ENCODE measurements at places on chromosomes 5 and 9.

- no peak for DNase-seq
These were observed 307.3 kb upstream of the MPDZ start for GRCh38 chr9:13586587-13587374.

DNA sequence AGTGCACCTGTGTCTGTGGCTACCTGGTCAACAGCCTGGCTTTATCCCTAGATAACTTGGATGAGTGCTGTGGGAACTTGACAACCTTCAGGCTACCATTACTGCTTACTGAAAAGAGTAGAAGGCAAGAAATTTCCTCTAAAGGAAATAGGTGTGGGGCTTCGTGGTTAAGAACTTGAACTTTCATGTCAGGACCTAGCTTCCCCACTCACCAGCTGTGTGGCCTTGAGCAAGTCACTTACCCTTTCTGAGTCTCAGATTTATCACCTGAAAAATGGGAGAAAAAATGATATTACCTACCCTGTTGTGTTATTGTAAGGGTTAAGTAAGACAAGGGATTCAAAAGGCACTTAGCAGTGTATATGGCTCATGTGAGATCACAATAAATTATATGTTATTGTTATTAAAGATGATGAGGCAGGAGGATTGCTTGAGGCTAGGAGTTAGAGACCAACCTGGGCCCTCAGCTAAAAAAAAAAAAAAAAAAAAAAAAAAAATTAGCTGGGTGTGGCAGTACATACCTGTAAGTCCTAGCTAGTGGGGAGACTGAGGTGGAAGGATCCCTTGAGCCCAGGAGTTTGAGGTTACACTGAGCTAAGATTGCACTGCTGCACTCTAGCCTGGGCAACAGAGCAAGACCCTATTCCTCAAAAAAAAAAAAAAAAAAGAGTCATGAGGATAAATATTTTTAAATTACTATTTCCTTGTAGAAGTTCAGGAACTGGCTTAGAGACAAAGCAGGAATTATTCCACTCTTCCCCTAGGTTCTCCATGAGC lies 97.0 kb upstream of the SPRY4 start:
- DNase-seq, result no peak

- no peak for DNase-seq
These were observed 64.9 kb downstream of the DOCK2 start for GRCh38 chr5:169701910-169702451.

GRCh38 chr9:105278751-105279150 lies 34.3 kb downstream of the SLC44A1 start:
- DNase-seq, result no peak

DNA sequence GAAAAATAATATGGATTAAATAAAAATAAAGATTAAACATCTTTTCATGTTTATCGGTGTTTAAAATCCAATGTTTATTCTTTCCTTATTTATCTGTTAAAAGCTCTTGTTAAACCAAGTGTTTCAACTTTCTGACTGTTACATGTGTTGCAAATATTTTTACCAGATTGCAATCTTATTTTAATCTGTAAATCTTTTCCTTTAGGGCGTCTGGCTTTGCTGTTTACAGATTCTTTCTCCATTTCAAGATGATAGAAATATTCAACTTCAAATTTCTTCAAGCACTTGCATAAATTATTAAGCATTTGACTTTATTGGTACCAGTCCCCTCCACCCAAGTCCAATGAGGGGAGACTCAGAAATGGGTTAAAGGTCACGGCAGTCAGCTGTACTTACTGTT lies 16.9 kb upstream of the ABCA1 start:
- DNase-seq, result no peak

- DNase-seq, result no peak
These were observed 10.1 kb downstream of the LHFPL2 start for GRCh38 chr5:78638423-78638822.

DNA sequence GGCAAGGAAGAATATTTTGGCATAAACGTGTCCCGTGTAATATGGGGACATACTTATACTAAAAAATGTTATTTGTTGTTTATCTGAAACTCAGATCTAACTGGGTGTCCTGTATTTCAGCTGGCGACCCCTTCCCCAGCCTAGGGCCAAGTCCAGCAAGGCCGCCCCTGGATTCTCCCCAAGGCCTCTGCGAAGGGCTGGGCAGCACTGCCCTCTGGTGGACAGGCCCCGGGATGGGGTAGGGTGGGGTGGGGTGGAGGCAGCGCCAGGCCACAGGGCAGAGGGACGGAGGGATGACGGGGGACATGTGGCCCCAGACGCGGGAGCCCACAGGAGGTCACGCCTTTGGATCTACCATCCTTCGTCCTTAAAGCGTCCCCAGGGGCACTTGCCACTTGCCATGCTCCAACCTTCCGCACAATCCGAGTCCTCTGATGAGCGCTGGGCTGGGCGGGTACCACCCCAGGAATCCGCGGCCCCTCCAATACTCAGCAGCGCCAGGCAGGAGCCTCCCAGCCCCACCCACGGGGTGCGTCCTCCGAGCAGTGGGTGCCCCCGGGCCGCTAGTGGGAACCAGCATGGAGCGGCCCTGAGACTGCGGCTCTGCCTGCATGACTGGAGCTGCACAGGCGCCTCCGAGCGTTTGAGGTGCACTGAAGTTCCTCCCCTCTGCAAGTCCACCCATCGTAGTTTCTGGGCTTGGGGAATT lies 7.1 kb upstream of the AGPAT2 start:
- DNase-seq, result no peak

- no peak for DNase-seq
These were observed 97.4 kb downstream of the HINT1 start for GRCh38 chr5:131067636-131068035.

DNA sequence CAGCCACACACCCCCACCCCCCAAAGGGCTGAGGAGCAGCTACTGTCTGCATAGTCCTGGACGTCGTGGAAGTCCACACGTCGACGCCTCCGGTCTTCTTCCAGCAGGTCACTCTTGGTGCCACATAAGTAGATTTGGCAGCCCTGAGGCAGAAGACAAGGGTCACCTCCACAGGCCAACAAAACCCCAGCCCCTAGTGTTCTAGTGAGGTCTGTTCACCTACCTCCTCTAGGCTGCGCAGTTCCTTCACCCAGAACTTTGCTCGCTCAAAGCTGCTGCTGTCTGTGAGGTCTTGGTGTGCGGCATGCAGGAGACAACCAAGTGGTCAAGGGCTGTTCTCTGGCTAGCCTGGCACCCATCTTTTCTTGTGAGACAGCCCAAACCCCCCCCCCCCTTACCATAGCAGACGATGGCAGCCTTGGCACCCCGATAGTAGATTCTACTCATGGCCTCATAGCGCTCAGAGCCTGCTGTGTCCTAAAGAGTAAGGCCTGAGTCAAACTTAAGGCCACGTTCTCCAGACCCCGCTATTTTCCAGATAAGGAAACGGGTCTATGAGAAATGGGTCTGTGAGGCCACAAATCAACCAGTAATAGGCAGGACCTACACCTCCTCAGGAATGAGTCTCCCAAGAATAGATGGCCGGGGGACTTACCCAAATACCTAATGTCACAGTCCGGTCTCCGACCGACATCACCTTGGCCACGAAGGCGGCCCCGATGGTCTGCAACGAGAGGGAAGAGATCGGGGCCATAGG lies 987 bp downstream of the RAB24 start:
- DNase-seq, result no peak

DNA sequence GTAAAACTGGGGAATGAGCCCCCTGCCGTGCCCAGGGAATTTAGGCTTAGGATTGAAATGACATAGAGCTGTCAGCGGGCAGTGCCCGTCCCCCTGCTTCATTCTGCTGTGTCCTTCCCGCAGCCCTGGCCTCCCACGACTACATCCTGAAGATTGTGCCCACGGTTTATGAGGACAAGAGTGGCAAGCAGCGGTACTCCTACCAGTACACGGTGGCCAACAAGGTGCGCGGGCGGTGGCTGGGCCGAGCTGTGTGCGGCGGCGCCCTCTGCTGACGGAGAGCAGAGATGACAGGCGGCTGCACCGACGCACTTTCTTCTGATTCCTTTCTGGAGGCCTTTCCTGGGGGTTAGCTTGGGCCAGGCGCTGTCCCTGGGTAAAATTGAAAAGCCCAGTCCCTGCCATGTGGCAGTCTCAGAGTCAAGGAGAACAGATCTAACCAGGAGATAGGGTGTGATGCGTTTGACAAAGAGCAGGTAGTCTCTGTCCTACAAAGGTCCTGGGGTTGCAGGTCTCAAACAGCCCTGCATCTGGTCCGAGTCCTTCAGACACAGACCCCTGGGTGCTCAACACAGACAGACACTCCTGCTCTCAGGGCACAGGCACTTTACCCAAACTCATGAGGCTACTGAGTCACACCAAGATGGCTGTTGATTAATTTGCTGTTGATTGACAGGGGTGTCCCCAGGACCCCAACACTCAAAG lies 26.8 kb upstream of the RPL26L1 start:
- peak; percentile 68 for DNase-seq

DNA sequence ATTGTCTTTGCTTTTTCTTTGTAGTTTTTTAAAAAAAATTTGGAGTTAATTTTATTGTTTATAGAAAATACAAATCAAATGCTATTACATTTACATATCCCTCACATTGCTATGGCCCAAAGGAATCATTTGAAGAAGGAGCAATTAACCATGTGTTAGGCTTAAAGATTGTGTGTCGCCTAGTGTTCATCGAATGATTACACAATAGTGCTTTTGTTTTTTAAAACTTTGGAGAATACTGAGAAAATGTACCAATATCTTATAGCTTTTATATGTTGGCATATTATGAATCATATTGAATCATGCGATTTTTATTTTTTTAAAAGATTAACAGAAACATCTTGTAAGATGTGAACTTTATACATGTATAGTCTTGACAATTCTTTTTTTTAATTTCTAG lies 21.7 kb downstream of the SLC30A5 start:
- DNase-seq, result no peak

DNA sequence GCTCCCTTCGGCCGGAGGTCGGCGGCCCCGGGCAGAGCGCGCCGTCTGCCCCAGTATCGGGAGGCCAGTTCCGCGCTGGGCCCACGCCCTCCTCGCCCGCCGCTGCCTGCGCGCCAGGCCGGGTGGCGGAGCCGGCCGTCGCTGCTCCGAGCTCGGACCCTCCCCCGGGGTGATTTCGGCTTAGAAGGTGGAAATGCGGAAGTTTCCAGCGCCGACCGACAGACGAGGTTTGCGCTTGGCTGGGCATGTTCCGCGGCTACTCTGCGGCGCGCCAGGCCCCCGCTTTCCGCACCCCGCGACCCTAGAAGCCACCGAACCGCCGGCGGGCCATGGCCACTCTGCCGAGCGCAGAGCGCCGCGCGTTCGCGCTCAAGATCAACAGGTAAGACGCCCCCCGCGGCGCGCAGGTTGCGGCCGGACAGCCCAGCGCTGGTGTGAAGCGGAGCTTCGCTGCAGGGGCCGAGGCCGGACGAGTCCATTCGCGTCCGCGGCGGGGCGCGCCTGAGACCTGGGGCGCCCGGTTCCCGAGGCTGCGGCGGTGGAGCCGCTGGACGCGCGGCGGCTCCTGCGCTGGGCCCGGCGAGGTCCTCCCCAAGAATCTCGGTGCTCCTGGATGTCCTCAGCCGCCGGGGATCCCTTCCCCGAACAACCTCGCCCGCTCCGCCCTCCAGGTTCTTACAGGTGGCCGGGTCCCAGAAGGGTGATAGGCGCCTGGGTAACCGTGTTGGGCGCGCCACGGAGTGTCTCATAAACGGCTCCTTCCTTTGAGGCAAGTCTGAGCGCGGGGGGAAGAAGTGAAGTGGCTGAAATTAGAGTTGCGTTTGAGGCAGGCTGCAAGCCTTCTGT lies at the start of gene DOCK8:
TSS of gene DOCK8 (plus strand) at position 218 of the 846 bp plus-strand sequence. CDS start at position 330, 112 bp downstream.
- peak; percentile 62 for DNase-seq

GRCh38 chr5:156758011-156758791 lies 91.9 kb upstream of the PPP1R2B start:
- DNase-seq, result no peak

- DNase-seq, result no peak
These were observed 742.9 kb downstream of the TLR4 start for GRCh38 chr9:118446943-118447639.

GRCh38 chr5:102807878-102808502 lies 52.9 kb downstream of the PAM start:
- no peak for DNase-seq

GRCh38 chr9:20367855-20368254 lies 254.4 kb downstream of the MLLT3 start:
- no peak for DNase-seq

- no peak for DNase-seq
These were observed 18.0 kb upstream of the SH3RF2 start for GRCh38 chr5:145918397-145918796.

- DNase-seq, result no peak
These were observed 110.1 kb downstream of the MARCHF3 start for GRCh38 chr5:126920291-126920690.

- no peak for DNase-seq
These were observed 480.9 kb upstream of the PAPPA start for GRCh38 chr9:115672477-115673316.

DNA sequence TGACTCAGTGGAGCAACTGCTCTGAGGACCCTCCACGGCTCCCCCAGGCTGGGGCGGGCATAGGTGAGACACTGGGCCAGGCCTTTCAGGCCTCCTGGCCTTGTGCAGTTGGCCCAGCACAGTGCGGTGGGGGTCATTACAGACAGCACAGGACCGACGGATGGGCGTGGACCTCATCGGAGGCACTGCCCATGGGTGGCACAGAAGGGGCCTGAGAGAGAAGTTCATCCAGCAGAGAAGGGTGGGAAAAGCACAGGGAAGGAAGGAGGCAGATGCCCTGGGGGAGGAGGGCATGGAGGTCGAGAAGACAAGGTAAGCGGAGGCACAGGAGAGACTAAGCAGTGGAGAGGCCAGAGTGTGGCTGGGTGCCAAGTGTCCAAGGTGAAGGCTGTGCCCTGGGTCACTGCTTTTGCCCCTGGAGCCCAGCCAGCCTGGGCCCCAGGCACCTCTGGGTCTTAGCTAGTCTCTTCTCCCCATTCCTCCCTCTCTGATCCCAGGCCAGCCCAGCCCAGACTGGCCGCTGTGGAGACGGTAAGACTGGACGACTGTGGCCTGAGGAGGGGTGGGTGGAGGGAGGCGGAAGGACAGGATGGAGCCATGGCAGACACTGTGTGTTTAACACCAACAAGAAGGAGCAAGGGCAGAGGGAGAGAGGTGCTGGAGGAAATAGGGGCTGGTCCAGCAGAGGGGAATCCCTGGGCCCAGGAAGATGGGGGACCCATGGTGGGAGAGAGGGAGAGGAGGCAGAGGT lies 5.7 kb downstream of the IL3 start:
- no peak for DNase-seq

GRCh38 chr5:72171667-72172066 lies 64.4 kb downstream of the MAP1B start:
- peak; percentile 2 for DNase-seq

GRCh38 chr9:28464481-28465216 lies 891.4 kb upstream of the C9orf72 start:
- no peak for DNase-seq

GRCh38 chr9:93121316-93122241 lies 12.5 kb downstream of the NINJ1 start:
- no peak for DNase-seq

DNA sequence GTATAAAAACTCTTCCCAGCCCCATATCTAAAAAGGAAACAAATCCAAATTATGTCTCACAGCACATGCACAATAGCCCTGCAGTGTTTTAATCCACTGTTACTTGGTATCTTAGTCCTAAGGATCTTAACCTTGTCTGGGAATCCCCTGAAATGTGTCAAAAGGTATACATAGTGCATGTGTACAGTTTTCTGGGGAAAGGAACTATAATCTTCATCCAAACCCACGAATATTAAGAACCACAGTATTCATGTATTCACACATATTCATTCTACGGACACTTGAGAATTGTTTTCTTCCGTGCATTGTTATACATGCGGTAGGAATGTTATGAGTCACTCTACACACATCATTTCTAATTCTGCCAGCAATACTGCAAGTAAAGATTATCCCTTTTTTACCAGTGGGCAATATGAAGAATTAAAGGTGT lies 47.8 kb upstream of the SNX2 start:
- DNase-seq, result no peak

GRCh38 chr5:93342563-93343061 lies 238.4 kb downstream of the NR2F1-AS1 start:
- DNase-seq, result no peak

GRCh38 chr5:149363358-149363757 lies 5.5 kb downstream of the PCYOX1L start:
- DNase-seq, result no peak
